BJ (cell line): ENCODE measurements at places on chromosomes 2 and 18.

DNA sequence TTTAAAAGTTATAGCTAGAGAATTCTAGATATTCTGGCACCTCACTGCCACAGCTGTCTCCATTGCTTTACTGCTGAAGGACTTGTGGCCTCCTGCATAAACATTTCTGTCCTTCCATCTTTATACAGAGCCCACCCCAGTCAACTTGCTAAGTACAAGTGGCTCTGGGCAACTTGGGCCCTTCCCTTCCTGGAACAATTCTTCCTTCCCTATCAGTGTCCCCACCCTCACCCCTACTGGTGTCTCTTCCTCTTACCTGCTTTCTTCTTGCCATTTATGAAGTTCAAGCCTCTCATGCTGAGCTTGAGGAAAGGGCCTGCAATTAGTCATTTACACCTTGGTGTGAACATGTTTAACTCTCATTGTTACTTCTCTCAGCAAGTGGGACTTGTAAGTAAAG, 45.0 kb downstream of the ARHGAP25 start:
- no peak for DNase-seq

- DNase-seq: no peak
Measured at GRCh38 chr2:134133622-134134312, 120.1 kb upstream of the MGAT5 start.

DNA sequence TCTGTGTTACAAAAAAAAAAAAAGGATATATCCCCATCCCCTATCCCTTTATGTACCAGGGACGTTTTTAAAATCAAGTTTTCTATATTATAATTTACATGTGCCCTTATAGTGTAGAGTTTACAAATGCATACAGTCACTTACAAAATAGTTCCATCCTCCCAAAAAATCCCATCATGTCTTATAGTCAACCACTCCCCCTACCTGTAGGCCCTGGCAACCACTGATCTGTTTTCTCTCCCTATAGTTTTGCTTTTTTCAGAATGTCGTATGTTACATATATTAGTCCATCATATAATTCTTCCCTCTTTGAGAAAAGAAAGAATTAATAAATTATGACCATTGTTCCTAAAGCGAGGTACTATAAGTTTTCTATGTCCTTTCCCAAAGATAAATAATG, 17.8 kb downstream of the CFAP210 start:
- DNase-seq: no peak

DNA sequence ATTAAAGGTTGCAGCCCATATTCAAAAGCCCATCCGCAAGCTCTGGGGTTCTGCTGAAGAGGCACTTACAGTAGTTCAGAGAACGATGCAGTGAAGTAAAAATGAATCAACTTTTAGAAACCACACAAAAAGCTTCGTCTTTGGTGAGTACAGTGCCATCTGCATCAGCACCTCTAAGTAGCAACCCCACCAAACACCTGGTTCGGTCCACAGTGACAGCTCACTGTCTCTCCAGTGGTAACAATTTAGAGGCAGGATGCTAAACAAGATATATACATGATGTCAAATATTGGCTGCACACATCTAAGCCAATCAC, 275.4 kb upstream of the TCF4 start:
- no peak for DNase-seq

DNA sequence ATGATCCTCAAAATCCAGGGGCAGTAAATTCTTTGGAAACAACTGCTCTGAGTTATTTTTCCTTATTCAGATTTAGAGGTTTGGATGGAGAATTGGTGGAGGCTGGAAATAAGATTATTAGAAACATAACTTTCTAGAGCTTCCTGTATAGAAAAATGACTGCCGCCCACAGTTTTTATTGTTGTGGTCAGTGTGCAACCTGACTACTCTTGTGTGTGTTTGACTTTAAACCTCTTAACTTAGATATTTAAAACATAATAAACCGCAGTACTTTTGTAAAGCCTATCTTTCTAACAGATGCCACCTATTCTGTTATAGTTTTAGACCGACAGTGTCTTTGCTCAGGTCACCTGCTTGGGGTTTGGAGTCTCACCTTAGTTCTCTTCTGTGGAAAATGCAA, 115.4 kb upstream of the BCL2L11 start:
- no peak for DNase-seq

- DNase-seq: no peak
Measured at GRCh38 chr18:42287047-42287446, 332.0 kb downstream of the PIK3C3 start.

GRCh38 chr2:85318222-85319074, 9.3 kb downstream of the TGOLN2 start:
- peak; percentile 47 for DNase-seq

- DNase-seq: no peak
Measured at GRCh38 chr2:134782792-134783191, 55.6 kb upstream of the ACMSD start.

- DNase-seq: no peak
Measured at GRCh38 chr2:176174382-176174823, 14.1 kb upstream of the HOXD1 start.

DNA sequence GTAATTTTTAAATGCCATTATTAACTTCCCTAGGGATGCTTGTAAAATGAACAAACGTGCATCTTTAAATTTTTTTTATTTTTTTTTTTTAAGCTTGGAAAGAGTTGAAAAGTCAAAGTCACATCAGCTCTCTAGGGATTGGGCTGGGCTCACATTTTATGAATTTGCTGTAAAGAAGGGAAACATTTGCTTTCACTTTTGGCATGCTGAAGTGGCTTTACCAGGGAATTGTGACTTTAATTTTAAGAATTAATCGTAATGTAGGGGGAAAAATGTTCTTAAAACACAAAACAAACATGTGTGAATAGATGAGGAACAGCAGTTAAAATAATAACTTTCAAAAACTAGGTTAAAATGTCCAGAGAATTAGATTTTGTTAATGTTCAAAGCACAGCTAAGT, 123.0 kb downstream of the AGAP1 start:
- no peak for DNase-seq

GRCh38 chr2:215032153-215032552, 106.3 kb downstream of the ABCA12 start:
- no peak for DNase-seq

DNA sequence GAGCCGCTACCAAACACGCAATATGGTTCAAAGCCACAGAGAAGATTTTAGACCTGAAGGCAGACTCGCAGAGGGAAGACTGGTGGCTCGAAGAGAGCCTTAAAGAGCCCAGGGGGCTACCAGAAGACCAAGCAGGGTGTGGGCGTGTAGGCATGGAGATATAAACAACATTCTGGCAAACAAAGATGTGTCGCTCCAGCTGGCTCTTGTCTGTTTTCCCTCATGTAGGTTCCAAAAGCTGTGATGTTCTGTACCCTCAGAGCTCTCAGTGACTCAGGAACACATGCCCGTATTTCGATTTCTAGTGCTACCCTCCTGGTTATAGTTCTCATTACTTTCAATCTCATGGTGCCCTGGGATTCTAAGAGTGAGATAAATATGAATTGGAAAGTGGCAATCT, 44.5 kb downstream of the DOCK10 start:
- peak; percentile 41 for DNase-seq

DNA sequence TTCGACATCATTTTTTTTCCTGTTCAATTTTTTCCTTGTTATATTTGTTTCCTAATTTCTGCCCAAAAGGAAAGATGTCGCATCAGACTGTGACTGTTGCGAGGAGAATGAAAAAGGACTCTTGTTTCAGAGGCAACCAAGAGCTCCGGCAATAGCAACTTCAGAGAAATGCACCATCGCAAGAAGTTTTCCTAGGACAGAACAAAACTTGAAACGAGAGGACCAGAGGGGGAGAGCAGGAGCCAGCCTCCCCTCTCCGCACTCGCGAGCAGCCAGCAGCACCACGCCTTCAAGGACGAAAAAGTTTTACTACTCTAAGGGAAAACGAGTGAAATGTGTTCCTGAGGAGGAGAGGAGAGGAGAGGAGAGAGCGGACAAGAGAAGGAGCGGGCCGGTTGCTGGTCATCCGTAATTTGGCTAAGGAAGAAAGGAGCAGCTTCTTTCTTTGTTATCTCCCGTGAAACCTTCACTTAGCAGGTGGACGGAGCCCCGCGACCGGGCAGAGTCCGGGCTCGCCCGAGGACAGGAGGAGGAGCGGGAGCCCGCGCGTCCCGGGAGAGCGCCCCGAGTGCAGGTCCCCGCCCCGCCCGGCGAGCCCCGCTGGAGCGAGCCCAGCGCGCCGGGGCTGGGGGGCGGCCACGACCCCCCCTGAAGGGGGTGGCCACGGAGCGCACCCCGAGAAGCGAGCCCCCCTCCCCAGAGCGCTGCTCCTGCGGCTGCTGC, 744 bp downstream of the POU3F3 start:
- DNase-seq: no peak

- no peak for DNase-seq
Measured at GRCh38 chr2:26710743-26711456, 18.4 kb downstream of the KCNK3 start.

- peak; percentile 80 for DNase-seq
Measured at GRCh38 chr2:207423886-207424285, 105.9 kb upstream of the CREB1 start.

GRCh38 chr2:34105006-34105767, 506.1 kb upstream of the FAM98A start:
- peak; percentile 14 for DNase-seq

GRCh38 chr2:168722592-168722991, 79.8 kb upstream of the NOSTRIN start:
- DNase-seq: peak; percentile 45

- DNase-seq: no peak
Measured at GRCh38 chr18:23995180-23995579, 19.4 kb upstream of the TTC39C start.

DNA sequence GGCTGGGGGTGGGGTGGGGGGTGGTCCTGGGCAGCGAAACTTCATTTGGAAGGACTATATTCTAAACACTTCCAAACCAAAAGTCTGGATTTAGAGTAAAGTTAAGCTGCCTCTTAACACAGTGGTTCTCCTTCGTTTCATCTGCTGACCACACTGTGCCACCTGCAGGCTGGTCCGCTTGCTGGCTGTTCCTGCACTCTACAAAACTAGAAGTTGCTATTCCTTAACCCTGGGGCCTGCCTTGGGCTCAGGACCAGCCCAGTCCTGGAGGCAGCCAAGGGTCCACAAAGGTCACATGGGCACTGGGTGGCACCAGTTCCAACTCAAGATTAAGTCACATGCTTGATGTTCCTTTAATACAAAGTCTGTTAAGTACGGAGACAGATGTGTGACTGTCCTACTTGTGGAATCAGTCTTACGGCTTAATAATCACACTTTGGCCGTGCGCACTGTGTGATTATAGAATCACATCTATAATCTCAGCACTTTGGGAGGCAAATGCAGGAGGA, 195.4 kb downstream of the FAM210A start:
- DNase-seq: peak; percentile 6

DNA sequence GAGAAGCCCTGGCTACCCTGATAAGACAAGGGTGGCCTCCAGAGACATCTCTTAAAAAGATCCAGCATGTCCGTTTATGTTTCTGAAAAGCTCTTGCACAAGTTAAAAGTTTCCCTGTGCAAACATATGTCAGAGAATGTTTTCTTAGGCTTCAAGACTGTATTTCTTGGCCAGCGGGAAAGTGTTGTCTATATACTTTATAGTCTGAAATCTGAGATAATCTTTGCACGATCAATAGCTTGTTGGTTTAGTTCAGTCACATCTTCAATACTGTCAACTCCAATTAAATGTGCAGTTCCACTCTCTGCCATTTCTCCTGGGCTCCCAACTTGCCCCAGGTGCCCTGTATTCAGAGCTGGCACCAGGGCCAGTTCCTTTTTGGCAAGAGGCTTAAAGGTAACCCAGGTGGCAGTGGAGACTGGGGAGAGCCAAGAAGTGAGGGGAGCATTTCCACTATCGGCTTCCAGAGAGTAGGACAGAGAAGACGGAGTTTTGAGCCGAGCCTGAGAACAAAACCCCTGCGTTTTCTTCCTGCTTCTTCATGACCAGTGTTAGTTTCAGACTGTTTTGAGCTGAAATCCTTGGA, 64.4 kb downstream of the ACOXL start:
- DNase-seq: no peak

DNA sequence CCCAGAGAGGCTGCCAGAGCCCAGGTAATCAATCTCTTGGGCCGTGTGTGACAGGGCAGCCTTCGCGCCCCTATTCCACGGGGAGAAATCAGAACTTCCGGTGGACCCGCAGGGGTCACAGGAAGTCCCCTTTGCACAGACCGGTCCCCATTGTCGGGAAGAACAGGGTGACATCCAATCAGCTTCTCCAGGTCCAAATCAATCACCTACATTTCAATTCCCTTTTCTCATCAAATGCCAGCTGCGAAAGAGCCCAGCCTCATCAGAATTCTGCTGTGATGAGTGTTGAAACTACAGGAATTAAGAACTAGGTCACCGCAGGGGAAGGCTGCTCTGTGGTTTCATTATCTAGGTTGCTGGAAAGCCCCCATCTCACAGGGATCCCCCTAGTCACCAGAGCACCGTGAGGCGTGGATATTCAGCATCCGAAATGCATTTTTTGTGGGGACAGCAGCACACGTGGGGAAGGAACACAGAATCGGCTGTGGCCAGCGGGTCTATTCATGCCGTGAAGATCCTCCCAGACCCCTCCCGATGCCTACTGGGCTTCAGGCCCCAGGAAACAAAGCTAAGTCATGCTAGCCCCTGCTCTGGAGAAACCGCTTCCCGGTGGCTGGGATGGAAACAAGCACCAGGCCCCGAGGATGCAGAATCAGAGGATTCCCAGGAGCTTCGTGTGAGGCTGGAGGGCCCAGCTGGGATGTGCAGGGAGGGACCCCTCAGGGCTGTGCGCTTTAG, 193.7 kb upstream of the ID2 start:
- DNase-seq: no peak

DNA sequence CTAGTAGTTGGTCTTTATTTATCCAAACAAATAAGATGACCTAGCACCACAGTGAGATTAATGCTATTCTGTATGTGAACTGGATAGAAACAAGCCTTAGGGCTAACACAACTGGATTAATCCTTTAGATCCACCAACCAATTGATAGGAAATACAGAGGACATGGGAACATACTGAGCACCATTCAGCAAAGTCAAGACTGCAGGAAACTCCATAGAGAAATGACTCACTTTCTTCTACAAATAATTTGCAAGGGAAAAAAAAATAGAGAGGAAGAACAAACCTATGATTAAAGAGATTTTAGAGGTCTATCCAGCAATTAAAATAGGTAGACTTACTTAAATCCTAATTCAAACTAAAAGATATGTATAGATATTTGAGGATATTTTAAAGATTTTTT, 23.9 kb downstream of the WDFY1 start:
- DNase-seq: no peak

DNA sequence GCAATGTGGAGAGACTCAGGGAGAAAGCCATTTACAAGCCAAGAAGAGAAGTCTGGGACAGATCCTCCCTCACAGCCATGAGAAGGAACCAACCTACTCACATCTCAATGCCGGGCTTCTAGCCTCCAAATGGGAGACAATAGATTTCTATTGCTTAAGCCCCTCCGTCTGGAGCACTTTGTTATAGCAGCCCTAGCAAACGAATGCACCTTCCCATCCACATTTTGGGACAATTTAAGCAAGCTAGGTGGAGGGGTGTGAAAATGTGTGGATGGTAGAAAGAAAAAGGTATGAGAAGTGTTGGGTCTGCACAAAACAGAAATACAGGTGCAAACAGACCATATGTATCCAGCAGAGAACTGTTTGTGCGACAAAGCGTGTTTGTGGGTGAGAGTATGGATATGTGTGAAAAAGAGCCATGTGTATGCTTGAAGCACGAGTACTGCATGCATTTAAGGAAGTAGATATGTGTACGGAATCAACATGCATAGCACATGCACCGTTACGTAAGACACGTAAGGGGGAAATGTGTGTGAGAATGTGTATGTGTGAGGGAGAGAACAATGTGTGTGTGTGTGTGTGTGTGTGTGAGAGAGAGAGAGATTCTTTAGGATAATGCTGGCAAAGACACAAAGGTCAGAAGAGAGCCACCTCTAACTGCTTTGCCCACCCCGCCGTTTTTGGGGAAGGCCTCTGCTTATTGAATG, 13.1 kb upstream of the E2F6 start:
- no peak for DNase-seq
